ENCODE measurements at places on chromosomes 12 and 14.

GRCh38 chr14:95162641-95163040, 5.3 kb upstream of the DICER1 start:
- DNase-seq: no peak

DNA sequence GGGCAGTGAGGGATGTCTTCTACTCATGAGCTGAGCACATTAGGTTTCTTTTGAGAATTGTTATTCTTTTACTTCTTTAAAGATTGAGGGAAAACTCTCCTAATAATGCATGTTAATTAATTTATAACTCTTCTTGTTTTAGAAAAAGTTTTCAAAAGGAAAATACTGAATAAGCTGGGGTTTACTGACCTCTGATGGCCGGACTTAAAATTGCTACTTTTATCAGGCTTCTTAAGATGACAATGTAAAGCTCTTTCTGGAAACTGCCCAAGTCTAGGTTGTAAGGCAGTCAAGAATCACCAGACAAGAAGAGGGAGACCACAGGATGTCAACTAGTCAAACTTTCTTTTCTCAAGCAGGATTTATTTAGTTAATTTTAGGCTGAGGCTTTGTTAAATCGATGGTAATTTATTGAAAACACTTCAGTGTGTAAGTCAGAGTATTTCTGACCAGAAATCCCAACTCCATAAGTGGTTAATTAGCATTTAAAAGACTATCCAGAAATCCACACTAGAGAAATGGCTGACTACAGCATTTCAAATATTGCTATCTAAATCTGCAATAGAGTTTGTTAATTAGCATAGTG, 82.1 kb downstream of the AVPR1A start:
- peak; percentile 78 for DNase-seq

DNA sequence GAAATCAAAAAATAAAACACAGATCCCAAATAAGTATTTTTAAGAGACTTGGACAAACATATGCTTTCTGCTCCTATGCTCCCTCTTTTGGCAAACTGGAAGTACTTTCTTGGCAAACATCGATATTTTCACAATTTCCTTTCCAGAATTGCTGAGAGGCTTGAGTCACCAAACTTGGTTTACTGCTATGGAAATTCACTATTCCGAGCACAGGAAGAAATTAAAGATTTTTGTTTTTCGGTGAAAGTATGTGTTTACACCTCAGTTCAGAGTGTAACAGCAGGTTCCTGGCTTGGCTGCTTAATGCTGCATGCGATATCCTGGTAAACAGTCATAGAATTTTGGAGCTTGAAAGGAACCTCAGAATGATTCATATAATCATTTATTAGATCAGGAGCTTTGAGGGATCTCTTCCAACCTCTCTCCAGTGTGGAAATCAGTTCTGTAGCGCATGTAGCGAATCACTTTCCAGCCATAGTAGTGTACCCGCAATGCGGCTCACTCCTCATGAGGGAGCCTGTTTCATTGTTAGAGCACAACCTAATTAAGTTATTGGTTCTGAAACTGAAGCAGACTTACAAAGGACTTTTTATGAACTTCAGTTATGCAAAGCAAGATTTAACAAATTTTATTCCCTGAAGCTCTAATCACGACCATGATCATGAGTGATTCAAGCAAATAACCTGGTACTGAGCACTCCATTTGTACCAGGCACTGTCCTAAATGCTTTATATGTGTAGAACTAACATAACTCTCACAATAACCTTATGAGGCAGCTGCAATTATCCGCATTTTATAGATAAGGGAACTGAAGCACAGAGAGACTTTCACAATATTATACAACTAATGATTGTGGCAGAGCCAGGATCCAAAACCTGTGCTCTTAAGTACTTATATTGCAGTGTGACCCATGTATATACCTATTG, 56.4 kb upstream of the ATP2A2 start:
- peak; percentile 64 for DNase-seq

- no peak for DNase-seq
These were observed 133.6 kb upstream of the BMP4 start for GRCh38 chr14:54090274-54090673.

DNA sequence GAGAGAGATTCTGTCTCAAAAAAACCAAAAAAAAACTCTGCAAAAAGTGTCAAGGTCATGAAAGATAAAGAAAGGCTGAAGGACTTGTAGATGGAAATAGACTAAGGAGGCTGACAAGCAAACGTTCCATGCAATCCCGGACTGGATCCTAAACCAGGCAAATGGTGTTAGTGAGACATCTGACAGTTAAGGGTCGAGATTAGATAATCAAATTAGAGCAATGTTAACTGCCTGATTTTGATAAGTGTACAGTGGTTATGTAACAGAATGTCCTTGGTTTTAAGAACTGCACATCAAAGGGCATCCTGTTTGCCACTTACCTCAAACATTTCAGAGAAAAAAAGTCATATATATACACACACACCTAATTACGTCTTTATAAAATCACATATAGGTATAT, 3.5 kb upstream of the RAN start:
- no peak for DNase-seq

DNA sequence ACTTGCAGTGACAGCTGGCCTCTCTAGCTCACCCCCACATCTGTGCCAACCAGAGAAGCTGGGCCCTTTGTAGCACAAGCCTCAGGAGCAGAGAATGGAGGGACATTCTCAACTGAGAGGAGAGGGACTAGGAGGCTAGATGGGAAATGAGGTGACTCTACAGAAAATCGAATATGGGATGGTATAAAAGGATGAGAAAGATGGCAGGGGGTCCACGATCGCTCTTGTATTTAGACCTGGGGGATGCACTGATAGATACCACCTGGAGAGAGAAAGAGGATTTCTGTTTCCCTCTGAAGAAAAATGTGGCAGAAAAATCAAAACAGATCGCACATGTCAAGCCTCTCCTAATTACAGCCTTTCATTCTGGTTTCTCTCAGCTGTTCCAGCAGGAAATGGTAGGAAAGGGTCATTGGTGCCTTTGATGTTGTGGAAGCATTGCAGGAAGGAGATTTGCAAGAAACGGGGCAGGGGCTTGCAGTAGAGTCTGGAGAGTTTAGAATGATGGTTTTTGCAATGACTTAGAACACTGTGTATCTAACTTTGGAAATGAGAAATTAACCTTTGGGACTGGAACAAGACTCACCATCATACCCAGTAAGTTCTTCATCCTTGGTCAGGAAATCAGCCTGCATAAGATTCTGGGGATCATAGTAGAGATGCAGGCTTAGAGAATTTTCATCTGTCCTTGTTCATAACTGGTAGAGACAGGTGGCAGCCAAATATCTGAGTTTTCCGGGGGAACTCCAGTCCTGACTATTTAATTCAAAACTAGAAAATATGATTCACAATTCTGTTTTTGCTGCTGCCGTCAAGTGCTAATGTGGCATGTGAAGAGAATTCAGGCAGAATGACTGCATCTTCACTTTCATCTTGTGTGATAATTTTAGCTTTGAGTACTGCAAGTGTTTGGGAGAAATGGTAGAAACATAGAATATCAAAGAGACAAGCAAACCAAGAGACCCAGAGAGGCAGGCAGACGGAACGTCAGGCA, 98.8 kb downstream of the DAD1 start:
- DNase-seq: no peak

DNA sequence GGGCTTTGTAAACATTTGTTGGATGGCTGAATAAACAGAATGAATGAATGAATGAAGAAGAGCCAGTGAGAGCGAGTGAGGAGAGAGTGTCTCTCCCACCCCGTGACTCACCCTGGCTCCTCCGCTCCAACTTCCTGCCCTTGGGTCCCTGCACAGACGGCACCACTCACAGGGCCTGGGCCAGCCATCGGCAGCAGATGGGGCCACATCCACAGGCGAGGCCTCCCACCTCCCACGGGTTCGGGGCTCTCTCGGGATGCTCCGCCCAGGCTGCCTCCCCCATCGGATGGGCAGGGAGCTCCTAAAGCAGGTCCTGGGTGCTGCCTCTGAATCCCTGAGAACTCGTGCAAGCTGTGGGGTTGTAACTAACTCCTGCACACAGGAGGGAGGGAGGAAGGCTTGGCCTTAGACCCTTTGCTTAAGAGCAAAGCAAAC, 41.3 kb downstream of the CCNK start:
- peak; percentile 63 for DNase-seq

DNA sequence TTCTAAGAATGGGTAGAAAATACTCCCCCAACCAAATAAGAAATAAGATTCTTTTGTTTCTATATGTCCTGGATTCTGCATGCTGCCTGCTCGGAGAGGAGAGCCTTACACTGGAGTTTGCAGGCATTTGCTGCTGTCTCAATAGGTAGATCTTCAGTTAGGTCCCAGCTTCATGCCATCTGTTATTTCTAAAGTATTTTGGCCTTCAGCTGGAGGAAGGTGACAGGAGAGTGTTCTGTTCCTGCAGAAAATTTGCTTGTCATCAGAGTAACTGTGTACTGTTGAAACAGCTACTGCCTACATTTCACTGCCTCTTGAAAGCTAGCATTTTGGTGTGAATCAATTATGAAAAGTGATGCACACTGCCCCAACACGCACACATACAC, 966.9 kb downstream of the NRXN3 start:
- DNase-seq: no peak

DNA sequence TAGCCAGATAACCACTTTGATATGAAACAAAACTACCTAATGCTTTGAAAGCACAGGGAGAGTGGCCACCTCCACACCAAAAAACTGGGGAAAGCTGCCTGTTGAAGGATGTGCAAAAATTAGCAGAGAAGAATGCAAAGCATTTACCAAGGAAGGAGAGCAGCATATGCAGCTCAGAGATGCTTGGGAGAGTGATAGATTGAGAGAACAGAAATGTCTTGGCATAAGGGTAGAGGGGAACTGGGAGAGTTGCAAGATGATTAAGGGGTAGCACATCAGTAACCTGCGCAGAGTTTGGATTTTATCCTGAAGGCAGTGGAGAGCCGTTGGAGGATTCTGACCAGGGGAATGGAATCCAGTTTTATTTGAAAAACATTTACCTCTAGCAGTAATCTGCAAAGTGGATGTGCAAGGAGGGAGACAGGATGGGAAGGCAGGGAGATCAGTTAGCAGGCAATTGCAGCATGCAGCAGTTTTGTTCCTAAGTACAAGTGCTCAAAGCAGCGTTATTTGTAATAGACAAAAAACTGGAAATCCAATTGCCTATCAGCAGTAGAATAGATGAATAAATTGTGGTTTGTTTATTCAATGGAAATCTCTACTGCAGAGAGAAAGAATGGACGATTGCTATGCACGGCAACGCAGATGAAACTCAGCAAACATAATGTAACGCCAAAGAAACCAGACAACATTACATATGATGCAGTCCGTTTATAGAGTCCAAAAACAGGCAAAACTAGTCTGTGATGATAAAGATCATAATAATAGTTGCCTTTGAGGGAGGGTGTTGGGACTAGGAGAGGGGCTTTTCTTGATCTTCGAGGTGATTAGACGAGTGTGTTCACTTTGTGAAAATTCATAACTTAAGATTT, 81.5 kb downstream of the BHLHE41 start:
- DNase-seq: no peak

DNA sequence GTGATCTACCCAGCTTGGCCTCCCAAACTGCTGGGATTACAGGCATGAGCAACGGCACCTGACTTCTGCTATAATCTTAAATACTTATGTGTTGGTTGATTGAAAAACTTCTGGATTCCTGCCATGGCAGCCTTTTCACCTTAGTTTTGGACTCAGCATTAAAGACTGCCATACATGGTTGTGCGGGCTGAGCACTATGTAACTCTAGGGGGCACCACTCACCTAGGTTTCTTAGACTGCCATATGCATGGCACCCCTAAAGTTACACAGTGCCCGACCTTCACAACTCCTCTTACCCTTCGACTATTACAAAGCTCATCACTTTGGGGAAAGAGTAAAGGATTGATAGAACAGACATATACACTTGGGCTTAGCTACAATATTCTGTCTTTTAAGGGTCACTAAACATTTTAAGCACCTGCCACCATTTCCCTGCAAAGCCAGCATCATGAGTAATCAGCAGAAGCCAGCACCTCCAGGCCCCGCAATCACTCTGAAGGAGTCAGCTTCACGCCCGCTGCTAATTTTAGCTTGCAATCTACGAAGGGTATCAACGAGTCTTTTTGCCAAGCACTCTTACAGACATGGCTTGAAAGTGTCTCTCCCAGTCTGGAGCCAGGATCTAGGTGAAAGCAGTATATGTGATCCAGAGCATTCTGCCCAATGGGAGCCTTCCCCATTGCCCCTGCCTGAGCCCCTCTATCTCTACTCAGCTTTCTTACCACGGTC, 59.8 kb downstream of the SUDS3 start:
- DNase-seq: no peak

- no peak for DNase-seq
These were observed 50.1 kb downstream of the GALNT9 start for GRCh38 chr12:132279184-132279889.

- DNase-seq: no peak
These were observed 87.1 kb downstream of the ZFP36L1 start for GRCh38 chr14:68705741-68706283.

DNA sequence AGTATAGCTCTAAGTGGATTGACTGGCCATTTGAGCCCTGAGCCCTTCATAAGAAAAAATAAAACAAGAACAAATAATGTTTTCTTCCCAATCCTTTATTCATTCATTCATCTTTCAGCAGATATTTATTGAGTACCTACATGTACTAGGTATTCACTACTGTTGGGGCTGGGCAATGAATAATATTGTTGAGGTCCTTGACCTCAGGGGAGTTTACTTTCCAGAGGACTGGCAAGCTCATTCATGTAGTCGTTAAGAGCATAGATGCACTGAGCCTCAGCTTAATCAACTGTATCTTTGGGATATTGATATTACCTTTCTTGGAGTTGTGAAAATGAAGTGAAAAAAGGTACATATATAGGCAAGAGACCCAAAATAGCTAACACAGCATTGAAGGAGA, 7.6 kb downstream of the CFAP54 start:
- DNase-seq: no peak

GRCh38 chr12:39912211-39912980, 193.5 kb downstream of the SLC2A13 start:
- no peak for DNase-seq

DNA sequence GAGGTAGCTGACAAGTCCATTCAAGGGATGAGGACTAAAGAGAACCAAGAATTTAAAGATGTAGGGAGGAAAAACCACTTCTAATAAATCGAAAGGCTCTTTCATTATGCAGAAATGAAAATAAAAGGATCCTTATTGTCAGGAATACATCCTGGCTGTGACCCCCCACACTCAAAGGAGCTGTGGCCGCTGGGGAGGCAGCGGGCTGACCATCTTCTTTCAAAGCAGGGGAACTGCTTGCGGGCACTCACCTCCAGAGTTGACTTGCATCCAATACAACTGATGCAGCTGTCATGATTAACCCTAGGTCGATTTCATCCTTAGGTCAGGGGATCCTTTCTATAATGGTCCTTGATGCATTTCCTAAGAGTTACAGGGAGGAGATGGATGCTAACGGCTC, 35.3 kb downstream of the TRAFD1 start:
- DNase-seq: no peak

GRCh38 chr14:105091517-105092170, 26.4 kb upstream of the GPR132 start:
- DNase-seq: peak; percentile 66

DNA sequence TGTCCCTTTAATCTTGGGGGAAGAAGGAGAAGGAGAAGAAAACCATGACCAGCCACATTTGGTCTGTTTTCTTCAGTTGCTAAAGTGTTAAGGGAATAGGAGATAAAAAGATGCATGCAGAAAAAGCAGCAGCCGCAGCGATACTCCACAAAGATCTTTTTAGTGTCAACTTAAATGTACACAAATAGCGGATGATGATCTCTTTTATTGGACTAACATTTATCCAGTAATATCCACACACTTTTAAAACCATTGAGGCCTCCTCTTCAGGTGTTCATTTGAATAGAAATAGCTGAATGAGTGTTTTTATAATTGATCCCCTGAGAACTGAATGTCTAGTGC, 83.5 kb downstream of the PAPOLA start:
- no peak for DNase-seq

GRCh38 chr12:52865090-52865944, 16.5 kb upstream of the KRT78 start:
- peak; percentile 50 for DNase-seq

All from foreskin fibroblast (primary cell).